ENCODE measurements at places on chromosomes 11 and 22.

DNA sequence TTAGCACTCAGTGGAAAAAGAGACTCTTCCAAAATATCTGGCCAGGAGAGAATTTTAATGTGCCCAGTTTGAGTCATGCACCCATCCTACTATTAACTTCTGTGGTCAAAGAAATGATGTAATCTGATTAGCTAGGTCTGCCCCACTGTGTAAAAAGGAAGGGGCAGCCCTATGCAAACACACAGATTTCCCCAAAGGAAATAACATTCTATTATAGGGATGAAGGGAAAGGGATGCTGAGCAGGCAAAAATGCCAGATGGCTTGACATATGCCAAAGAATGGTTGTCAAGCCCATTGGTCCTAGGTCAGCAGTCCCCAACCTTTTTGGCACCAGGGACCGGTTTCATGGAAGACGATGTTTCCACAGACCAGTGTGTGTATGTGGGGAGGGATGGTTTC lies 43.3 kb upstream of the PAK1 start:
- DNase-seq: no peak

- no peak for DNase-seq
These were observed 35.6 kb downstream of the AMPD3 start for GRCh38 chr11:10490398-10491241.

DNA sequence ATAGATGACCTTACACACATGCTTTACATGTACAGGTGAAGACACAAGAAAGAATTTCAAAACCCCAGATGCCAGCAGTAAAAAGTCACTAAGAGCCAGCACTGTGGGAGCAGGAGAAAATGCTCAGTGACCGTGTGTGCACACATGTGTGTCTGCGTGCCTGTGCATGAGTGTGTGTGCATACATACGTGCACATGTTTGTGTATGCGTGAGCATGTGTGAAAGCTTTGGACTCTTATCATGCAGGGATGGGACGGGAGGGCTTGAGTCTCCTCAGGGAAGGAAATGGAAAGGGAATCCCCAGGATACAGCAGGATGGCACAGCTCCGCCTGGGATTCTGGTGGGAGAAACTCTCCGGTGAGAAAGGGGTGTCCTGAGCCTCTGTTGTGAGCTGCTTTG lies 121.5 kb upstream of the B3GAT1 start:
- no peak for DNase-seq

DNA sequence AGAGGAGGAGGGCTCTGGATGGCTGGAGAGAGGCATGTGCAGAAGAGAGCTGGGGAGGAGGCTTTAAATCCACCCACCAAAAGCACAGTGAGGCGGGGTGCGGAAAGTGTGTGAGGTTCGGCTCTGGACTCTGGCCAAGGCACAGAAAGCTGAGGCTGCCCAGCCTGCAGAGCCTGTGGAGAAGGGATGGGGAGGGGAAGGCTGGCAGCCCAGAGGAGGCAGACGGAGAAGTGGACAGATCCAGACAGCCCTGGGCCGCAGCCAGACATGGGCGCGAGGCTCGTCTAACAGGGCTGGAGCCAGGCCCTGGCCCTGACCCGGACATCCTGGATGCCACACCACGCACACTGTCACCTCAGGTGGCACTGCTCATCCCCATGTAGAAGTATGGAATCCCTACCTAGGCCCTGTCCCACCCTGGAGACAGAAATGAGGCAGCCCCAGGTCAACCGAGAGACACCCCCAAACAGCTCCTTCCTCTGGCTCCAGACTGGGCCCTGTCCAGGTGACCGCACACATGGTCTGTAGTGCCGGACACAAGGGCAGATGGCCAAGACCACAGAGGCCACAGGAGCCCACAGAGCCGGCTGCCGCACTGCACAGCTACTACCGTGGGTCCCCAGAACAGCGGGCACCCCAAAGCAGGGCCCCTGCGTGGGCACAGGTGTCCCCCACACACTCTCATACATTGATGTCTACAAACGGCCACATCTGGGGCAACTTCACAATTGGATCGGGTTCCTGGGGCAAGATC lies 16.6 kb upstream of the MOB2 start:
- no peak for DNase-seq

DNA sequence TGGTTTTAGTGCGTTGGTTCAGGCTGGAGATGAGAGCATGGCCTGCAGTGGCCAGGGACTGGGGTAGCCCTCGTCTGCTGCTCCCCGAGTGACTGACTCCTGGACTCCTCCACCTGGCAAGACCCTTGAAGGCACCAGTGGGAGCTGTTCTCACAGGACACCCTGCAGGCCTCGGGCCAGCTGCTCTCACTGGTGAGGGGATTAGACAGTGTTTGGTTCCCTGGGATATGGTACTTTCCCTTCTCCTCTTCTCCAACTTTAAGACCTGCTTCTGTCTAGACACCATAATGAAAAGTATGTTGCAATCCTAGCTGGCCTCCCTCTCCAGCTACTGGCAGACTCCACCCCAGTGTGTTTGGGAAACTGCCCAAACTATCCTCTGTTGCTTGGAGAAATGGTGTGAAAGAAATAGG lies 168.8 kb upstream of the CADM1 start:
- DNase-seq: no peak

DNA sequence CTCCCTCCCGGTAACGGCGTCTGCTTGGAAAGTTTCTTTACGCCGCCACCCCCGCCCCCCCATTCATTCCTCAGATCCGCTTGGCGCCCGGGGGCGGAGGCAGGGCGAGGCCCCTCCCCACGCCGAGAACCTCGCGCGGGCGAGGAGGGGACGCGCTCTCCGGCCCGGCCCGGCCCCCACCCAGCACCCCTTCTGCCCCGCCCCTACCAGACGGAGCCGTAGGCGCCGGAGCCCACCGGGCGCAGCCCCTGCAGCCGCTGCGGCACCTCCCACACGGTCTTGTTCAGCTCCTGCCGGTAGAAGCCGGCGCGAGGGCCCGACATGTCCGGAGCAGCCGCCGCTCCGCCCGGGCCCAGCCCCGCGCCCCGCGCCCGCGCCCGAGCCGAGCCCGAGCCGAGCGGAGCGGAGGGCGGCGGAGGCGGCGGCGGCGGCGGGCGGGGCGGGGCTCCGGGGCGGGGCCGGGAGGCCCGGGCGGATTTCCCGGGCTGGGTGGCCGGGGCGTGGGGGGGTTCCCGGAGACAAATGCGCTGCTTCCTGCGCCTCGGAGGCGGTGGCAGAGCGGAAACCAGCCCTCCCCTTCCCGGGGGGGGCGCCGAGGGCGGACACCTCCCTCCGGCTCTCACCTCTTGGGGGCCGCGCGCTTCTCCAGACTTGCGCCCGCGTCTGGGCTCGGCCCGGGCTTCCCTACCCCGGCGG lies at the start of gene MAPK11:
Gene MAPK11 (minus strand): TSS at position 411 of the 696 bp plus-strand sequence. CDS start 88 bp downstream, at position 323.
- peak; percentile 73 for DNase-seq

DNA sequence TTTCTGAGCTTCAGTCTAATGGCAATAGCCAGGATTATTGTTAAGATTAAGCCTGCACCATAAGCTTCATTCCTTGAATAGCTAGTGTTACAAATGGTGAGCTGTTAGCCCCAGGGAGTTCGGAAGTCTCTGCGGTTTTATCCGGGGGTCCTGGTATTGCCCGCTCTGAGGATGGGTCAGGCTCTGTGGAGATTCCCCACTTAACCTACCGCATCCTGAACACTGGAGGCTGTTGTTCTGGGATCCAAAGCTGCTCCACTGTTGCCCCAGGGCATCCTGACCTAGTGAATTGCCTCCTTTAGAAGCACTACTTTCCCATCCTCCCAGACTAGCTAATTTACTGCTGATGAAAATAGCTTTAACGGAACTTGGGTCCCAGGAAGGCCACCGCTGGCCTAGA lies 14.5 kb upstream of the PEX26 start:
- no peak for DNase-seq

DNA sequence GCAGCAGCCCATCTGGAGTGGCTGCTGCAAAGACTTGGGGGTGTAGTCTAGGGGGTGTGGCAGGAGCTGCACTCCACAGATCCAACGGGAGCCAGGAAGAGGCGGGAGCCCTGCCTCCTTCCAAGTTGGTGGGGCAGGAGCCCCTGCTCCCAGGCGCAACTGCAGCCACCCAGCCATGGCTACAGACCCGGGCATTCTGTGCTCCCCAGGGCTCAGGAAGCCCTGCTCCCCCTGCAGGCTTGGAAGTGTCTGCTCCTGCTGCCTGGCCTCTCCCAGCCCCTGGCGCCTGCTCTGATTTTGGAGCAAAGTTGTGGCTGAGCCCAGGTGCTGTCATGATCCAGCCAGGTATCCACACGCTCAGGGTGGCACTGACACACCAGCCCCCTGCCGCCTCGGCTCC lies 58.5 kb downstream of the CCDC34 start:
- no peak for DNase-seq

GRCh38 chr11:16225623-16226022 lies 130.7 kb downstream of the SOX6 start:
- DNase-seq: no peak
